ENCODE measurements at places on chromosomes 5 and 9. TPM values are rescaled to one million over a fixed set of nuclear protein-coding genes. Genes with fewer than 3 reads are reported as not detected.

Gene SPOCK1
- 0.27 TPM for total RNA-seq

Gene PRRT1B
- not detected for total RNA-seq

Gene SPATA31A3
- not detected for total RNA-seq

Gene AQP3
- 5.5 TPM for total RNA-seq

Gene GAPT
- not detected for total RNA-seq

DNA sequence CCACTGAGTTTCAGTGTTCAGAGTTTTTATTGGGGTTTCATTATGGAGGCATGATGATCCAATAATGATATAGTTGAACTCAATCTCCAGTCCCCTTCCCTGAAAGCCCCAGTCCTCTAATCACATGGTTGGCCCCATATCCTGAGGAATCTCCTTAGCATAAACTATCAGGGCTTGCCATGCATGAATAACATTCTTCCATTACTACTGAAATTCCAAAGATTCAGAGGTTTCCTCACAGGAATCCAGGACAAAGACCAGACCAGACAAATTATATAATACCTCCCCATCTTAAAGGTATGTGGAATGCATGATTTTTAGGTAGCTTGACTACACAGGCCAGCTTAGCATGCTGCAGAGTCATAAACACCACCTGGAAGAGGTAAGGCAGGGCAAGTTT lies 15.5 kb upstream of the LRRTM2 start:
- H3K27me3 ChIP-seq = no peaks in the 10 kb centered on the region
- H3K27ac ChIP-seq = no peak overlapping the region
- no peak overlapping the region for H3K4me3 ChIP-seq
- no peak for DNase-seq
- no peaks in the 10 kb centered on the region for H3K4me1 ChIP-seq

- no peaks in the 10 kb centered on the region for H3K4me1 ChIP-seq
- no peak overlapping the region for H3K4me3 ChIP-seq
- H3K27ac ChIP-seq = no peak overlapping the region
- peaks cover 8% of the 10 kb centered on the region for H3K27me3 ChIP-seq
- no peaks in the 10 kb centered on the region for H3K36me3 ChIP-seq
- DNase-seq = no peak
Measured at GRCh38 chr9:134252084-134252830, 74.0 kb upstream of the RXRA start.

GRCh38 chr5:119360905-119361593 lies 5.2 kb downstream of the TNFAIP8 start:
- H3K4me1 ChIP-seq = peaks cover 6% of the 10 kb centered on the region
- no peak overlapping the region for H3K27ac ChIP-seq
- no peaks in the 10 kb centered on the region for H3K27me3 ChIP-seq
- no peaks in the 10 kb centered on the region for H3K36me3 ChIP-seq

GRCh38 chr9:27601396-27601795 lies 28.1 kb upstream of the C9orf72 start:
- H3K27me3 ChIP-seq = peaks cover 23% of the 10 kb centered on the region
- no peak overlapping the region for H3K4me3 ChIP-seq
- no peaks in the 10 kb centered on the region for H3K4me1 ChIP-seq

GRCh38 chr5:84642795-84643194 lies 258.1 kb upstream of the EDIL3 start:
- no peak overlapping the region for H3K27ac ChIP-seq
- no peak overlapping the region for H3K4me3 ChIP-seq
- H3K36me3 ChIP-seq = no peaks in the 10 kb centered on the region
- H3K27me3 ChIP-seq = no peaks in the 10 kb centered on the region
- H3K4me1 ChIP-seq = no peaks in the 10 kb centered on the region
- DNase-seq = no peak

- no peak for DNase-seq
- no peaks in the 10 kb centered on the region for H3K27me3 ChIP-seq
- no peaks in the 10 kb centered on the region for H3K36me3 ChIP-seq
- no peak overlapping the region for H3K27ac ChIP-seq
- H3K4me1 ChIP-seq = no peaks in the 10 kb centered on the region
- H3K4me3 ChIP-seq = no peak overlapping the region
Measured at GRCh38 chr9:87517732-87518131, 20.1 kb downstream of the DAPK1 start.

GRCh38 chr9:116796669-116797068 lies 109.6 kb downstream of the TRIM32 start:
- H3K4me3 ChIP-seq = no peak overlapping the region
- H3K27ac ChIP-seq = no peak overlapping the region
- H3K36me3 ChIP-seq = no peaks in the 10 kb centered on the region
- no peaks in the 10 kb centered on the region for H3K4me1 ChIP-seq
- H3K27me3 ChIP-seq = peaks cover 25% of the 10 kb centered on the region

GRCh38 chr5:154047324-154047723 lies 8.6 kb downstream of the MFAP3 start:
- no peaks in the 10 kb centered on the region for H3K27me3 ChIP-seq
- H3K27ac ChIP-seq = no peak overlapping the region
- H3K4me1 ChIP-seq = no peaks in the 10 kb centered on the region
- no peaks in the 10 kb centered on the region for H3K36me3 ChIP-seq

DNA sequence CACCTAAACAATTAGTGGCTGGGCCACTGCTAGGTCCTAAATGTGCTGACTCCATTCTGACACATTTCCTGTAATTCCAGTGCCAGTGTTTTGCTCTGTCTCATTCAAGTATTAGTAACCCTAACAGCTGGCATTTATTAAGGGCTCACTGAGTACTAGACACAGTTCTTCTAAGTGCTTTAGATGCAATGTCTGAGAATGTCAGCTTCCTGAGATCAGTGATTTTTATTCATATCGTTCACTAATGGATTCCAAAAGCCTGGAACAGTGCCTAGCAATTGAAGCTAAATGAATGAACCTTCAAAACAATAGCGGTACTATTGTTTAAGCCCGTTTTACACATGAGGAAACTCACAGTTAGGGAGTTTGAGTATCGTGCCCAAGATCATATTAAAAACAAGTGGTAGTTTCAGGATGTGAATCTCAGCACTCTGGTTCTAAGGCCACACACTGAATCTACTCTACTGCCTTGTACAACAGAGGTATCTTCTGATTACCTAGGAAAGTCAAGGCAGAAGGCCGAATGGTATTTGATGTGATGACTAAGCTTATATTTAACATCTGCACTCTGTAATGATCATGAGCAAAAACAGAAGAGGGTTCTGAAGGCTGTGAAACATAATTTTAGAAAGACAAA lies 304.0 kb downstream of the PJA2 start:
- no peak overlapping the region for H3K4me3 ChIP-seq
- H3K36me3 ChIP-seq = no peaks in the 10 kb centered on the region
- no peak overlapping the region for H3K27ac ChIP-seq
- H3K27me3 ChIP-seq = no peaks in the 10 kb centered on the region
- DNase-seq = no peak

DNA sequence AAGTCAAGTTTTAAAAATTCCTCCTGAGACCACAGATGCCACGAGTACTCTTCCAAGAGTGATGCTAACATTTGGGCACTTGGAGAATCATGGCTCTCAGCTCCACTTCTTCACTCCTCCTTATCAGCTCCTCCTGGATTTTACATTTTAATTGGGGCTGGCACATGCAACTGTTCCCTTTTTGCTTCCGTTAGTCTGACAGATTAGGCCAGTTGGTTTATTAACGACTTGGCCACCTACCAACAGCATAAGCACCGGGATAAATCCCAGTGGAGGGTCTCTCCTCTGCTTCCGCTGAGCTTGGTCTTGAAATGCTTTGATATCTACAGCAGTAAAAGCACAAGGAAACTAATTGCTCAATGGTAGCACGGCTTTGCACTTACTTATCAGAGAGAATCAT lies 134.6 kb upstream of the RASEF start:
- H3K27ac ChIP-seq = no peak overlapping the region
- no peaks in the 10 kb centered on the region for H3K4me1 ChIP-seq

GRCh38 chr5:69086206-69086605 lies 7.6 kb upstream of the SLC30A5 start:
- no peak overlapping the region for H3K27ac ChIP-seq
- H3K36me3 ChIP-seq = no peaks in the 10 kb centered on the region
- peaks cover 10% of the 10 kb centered on the region for H3K4me1 ChIP-seq
- H3K4me3 ChIP-seq = no peak overlapping the region
- no peaks in the 10 kb centered on the region for H3K27me3 ChIP-seq

DNA sequence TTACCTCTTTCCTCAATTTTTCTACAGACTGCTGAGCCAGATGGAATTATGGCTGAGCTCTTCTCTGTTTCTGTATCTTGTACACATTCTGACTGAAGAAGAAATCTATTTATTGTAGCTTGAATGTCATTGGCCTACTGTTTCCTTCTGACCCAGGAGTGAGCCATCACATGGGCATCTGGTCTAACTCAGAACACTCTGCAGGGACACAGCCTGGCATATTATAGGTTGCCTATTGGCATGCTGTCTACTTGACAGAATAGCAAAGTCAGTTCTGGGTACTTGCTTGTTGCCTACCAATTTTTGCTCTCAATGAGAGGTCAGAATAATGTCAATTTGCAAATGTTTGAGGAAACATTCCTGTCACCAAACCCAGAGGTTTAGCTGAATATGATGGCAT lies 7.3 kb downstream of the PCDHAC2 start:
- H3K27ac ChIP-seq = no peak overlapping the region
- H3K36me3 ChIP-seq = no peaks in the 10 kb centered on the region
- H3K27me3 ChIP-seq = no peaks in the 10 kb centered on the region
- no peak overlapping the region for H3K4me3 ChIP-seq
- no peak for DNase-seq

GRCh38 chr9:32427111-32427873 lies 42.8 kb downstream of the ACO1 start:
- DNase-seq = no peak
- no peaks in the 10 kb centered on the region for H3K4me1 ChIP-seq
- H3K36me3 ChIP-seq = peaks cover 6% of the 10 kb centered on the region
- no peak overlapping the region for H3K27ac ChIP-seq
- no peaks in the 10 kb centered on the region for H3K27me3 ChIP-seq

DNA sequence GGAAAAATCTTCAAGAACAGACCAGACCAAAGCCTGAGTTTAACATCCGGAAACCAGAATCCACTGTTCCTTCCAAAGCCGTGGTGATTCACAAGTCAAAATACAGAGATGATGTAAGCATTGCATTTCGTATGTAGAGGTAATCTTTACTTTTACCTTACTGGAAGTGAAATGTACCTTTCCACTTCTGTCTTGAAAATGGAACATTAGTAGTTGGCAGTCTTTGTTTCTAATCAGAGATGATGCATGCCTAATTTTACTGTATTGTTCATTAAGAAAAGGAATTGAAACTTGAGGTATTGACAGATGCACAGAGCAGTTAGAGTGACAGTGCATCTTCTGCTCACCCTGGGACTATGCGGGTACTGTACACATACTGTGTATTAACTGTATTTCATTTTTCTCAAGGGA lies 34.6 kb downstream of the HABP4 start:
- no peaks in the 10 kb centered on the region for H3K27me3 ChIP-seq
- H3K27ac ChIP-seq = no peak overlapping the region
- DNase-seq = no peak
- no peak overlapping the region for H3K4me3 ChIP-seq

- peaks cover 7% of the 10 kb centered on the region for H3K27me3 ChIP-seq
- no peaks in the 10 kb centered on the region for H3K36me3 ChIP-seq
- H3K27ac ChIP-seq = no peak overlapping the region
Measured at GRCh38 chr5:66639037-66639436, 42.8 kb downstream of the MAST4 start.

- DNase-seq = no peak
- no peaks in the 10 kb centered on the region for H3K36me3 ChIP-seq
- no peaks in the 10 kb centered on the region for H3K27me3 ChIP-seq
- peaks cover 18% of the 10 kb centered on the region for H3K4me1 ChIP-seq
- H3K27ac ChIP-seq = no peak overlapping the region
- H3K4me3 ChIP-seq = no peak overlapping the region
Measured at GRCh38 chr9:34459941-34460340, 1.3 kb downstream of the DNAI1 start.

- H3K27ac ChIP-seq = no peak overlapping the region
- DNase-seq = no peak
- H3K27me3 ChIP-seq = no peaks in the 10 kb centered on the region
Measured at GRCh38 chr5:157388111-157388710, 71.8 kb upstream of the NIPAL4 start.

- H3K4me1 ChIP-seq = peaks cover 4% of the 10 kb centered on the region
- no peaks in the 10 kb centered on the region for H3K36me3 ChIP-seq
- H3K27ac ChIP-seq = no peak overlapping the region
- DNase-seq = no peak
- no peak overlapping the region for H3K4me3 ChIP-seq
Measured at GRCh38 chr9:93909242-93909616, 45.9 kb downstream of the BARX1 start.
